ENCODE measurements at places on chromosomes 7 and 10.

GRCh38 chr7:155763691-155764437 is 48.4 kb downstream of the SHH start:
- no peak for DNase-seq

DNA sequence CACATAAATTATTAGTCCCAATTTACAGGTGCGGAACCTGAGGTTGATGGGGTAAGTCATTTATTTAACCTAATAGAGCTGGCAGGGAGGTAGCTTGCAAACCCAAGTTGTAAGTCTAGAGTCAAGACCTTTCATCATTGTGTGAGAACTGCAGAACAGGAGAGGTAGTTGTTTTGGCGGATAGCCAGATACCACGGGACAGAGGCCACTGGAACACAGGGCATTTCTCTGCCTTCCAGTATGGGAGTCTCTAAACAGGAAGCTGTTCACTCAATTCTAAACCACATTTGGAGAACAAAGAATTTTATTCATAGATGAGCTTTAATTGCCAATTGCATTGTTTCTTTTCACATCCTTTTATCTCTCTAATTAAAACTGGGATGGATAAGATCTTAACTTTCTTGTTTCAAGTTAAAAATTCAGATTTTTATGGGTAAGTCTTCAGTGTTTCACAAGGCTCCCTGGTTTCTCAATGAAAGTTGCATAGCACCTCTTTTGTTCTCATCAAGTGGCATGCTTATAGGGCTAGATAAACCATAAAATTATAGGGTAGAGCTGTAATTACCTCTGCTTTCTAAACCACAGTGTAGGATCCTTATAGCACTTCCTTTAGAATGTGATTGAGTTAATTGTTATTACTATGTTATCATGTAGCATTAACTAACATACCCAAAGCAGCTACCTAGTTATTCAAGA is 489.0 kb downstream of the GATA3 start:
- DNase-seq = no peak

DNA sequence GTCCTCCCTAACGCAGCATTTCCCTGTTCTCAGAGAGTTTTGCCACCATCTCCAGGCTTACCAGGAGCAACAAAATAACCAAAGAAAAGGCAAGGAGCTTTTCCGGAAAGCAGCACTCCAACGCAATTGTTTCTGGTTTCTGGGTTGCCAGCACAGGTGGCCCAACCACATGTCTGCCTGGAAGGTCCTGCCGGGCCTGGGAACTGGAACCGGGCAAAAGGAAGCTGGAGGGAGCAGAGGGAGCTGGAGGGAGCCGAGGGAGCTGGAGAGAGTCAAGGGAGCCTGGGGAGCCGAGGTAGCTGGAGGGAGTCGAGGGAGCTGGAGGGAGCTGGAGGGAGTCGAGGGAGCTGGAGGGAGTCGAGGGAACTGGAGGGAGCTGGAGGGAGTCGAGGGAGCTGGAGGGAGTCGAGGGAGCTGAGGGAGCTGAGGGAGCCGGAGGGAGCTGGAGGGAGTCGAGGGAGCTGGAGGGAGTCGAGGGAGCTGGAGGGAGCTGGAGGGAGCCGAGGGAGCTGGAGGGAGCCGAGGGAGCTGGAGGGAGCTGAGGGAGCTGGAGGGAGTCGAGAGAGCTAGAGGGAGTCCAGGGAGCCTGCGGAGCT is 54.6 kb downstream of the STK32C start:
- DNase-seq = no peak

GRCh38 chr7:39741942-39742623 is 118.7 kb downstream of the RALA start:
- DNase-seq = no peak

DNA sequence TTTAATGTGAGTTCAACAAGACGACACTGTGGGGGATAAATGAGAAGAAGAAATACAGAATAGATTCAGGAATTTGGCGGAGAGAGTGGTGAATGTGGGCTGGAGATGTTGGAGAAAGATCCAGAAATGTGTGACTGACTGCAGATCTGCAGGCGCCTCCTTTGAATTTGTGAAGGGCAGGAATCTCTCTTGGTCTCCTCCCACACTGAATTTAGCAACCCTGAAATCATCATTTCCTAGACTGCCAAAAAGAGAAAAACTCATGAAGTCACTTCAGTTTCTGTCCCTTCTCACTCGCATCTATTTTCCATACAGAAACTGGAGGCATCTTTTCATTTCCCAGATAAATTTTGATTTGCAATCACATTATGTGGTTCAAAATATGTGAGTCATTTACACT is 128.7 kb downstream of the GNAI1 start:
- no peak for DNase-seq

GRCh38 chr7:27171637-27172314 is 2.3 kb downstream of the HOXA10 start:
- no peak for DNase-seq

Data from AML-193 (cell line).